ENCODE measurements at places on chromosomes 16 and 17. TPM values are rescaled to one million over a fixed set of nuclear protein-coding genes. Genes with fewer than 3 reads are reported as not detected.
A peak's percentile ranks its signal among the peaks of the same experiment; 100 is the strongest.

DNA sequence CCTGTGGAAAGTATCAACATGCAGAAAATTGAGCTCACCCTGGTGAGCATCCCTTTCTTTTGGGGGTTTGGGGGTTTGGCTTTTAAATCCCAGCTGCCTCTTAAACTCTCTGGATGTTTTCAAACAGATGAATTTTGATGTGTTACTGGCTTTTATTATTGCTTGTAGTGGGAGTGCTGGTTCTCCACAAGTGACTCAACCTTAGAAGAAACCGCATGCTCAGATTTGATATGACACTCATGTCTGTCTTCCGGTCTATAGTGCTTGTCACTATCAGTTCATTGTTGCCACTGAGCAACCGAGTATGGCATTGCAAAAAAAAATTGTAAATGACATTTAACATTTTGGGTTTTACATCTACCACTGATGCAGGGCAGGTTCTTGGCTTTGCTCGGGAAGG, 104.5 kb downstream of the HS3ST4 start:
- no peak for DNase-seq

The NPIPA5 gene
- total RNA-seq, result 5.7 TPM

DNA sequence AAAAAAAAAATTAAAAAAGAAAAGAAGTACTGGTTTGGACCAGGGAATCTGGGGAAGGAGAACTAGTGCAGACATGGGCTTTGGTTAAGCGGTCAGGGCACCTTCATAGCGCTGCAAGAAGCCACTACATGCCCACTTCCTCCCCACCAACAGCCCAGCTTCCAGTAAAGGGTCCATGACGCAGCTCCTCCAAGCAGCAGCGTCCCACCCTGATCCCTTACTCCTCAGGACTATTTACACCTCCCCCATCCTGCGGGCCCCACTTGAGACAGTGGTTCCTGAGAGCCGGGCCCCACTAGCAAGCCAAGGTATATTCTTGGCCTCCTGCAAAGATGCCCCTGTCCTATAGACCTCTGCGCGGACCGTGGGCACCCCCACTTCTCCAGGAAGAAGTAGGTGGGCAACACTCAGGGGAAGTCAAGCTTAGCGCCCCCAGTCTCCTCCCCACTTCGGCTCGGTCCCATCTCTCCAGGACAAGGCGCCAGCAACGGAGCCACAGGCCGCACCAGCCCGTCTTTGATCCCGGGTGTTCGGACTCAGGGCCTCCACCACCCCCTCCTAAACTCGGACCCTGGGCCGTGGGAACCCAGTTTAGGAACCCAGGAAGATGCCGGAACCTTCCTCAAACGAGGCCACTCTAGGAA, 913 bp upstream of the PRR14 start:
- no peak for DNase-seq

DNA sequence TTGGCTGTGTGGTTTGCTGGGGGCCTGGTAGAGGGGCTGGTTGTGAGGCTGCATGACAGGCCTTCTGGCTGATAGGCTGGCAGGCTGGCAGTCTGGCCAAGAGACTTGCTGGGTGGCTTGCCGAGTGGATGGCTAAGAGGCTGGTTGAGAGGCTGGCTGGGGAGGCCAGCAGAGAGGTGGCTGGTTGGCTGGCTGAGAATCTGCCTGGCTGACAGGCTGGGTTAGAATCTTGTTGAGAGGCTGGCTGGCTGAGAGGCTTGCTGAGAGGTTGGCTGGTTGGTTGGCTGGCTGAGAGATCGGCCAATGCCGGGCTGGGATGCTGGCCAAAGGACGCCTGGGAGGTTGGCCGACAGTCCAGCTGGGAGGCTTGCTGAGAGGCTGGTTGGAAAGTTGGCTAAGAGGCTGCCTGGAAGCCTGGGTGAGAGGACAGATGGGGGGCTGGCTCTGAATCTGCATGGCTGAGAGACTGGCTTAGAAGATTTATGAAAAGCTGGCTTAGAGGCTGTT, 35.9 kb upstream of the ACSM2B start:
- peak; percentile 80 for DNase-seq

DNA sequence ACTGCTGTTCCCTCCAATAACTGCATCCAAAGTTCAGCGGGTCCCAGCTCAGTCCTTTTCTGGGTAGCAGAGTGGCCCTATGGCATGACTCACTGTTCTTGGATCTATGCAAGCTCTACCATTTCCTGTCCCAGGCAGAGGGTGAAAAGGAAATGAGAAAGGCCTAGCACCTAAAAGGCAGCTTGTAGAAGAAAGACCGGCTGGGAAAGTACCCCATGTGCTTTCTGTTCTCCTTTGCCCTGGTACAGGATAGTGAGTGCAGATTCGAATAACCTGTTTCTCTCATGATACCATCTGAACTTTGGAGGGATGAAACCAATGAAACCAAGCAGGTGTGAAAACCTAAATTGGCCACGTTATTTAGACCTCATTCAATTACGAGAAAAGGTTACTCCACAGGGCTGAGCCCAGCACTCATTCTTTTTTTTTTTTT, 12.7 kb upstream of the HASPIN start:
- DNase-seq, result no peak

DNA sequence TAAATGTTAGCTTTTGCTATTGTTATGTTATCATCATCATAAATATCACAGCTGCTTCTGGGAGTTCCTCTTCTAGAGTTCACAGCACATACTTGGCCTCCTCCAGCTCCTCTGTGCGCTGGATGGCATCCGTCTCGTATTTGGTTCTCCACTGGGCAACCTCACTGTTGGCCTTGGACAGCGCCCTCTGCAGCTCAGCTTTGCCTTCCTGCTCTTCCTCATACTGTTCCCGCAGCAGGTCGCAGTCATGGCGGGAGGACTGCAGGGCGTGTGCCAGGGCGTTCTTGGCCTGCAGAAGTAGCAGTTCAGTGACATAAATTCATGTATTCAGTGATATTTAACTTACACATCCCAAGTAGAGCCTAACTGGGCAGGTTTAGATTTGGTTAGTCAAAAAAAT, 23.4 kb downstream of the MYH8 start:
- DNase-seq, result no peak

The HSD17B2 gene
- not detected for total RNA-seq

- no peak for DNase-seq
Observed at GRCh38 chr16:50863644-50864144, 121.8 kb downstream of the CYLD start.

The ERI2 gene
- 9.8 TPM for total RNA-seq
